Activated T-helper 9 cell treated with anti-CD3 and anti-CD28 coated beads, Interleukin-2, amount 50 U/mL, for 16 hours (primary cell): ENCODE measurements at places on chromosomes 1 and 21.

DNA sequence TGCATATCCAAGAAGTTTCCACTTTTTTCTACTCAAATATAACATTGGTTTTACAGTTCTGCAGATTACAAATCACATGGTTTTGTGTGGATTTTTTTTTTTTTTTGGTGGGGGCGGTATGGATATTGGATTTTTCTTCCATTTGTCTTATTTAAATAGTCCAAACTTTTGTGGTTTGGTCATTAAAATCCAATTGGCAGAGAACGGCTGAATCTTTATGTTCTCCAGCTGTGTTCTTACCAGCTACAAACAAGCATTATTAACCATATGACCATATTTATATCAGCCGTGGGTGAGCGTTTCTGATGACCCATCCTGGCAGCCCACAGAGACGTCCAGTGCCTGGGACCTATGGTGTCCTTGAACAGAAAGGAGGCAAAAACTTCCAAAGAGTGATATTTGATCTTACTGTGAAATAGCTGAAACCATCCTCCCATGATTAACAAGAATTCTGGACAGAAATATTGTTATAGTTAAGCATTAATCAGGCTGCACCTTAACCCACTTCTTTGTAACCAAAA, 200.4 kb downstream of the LYPLAL1 start:
- DNase-seq: no peak

DNA sequence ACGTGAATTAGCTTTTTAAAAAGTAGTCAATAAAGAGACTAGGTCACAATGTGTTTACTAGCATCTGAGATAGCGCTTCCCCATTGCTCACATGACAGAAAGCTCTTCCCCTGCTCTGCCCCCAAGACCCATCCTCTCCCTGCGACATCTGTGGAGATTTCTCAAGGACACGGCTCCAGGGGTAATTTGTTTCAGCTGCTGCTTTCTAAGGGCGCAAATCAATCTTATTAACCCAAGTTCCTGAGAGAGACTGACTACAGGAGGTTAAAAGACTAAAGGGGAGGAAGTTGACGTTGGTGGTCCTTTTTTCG, at the start of gene MYOCOS:
Gene MYOCOS, plus strand, starts transcription at position 92 of the 311 bp plus-strand sequence. CDS start 1,641 bp downstream, outside the sequence.
- no peak for DNase-seq

- no peak for DNase-seq
Measured at GRCh38 chr21:32599526-32599925, 12.7 kb downstream of the CFAP298 start.

GRCh38 chr1:77847621-77848080, 40.8 kb upstream of the NEXN start:
- DNase-seq: no peak

DNA sequence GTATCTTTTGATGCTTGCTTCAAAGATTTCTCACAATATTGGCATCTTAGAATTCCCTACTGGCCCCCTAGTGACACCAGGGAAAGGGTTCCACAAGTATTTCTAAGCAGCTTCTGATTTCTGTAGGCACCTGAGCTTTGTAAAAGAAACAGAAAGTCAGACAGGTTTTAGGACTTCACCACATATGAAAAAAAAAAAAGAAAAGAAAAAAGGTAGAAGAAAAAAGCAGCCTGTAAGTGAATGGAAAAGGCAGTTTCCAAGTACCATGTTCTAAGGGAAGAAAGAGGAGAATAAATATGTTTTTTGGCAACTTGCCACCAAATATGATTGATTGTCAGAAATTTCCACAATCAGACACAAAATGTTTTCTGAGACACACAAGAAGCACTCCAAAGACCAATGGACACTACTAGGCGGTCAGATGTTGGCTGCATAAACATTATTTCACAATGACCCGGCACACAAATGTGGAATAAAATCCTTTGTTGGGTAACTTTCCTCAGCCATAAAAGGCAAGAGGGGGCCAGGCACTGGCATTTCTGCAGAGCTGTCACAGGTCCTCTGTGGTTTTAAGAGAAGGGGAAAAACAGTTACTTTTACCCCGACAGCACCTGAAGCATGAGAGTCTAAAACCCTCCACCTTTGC, 12.7 kb upstream of the CPLANE2 start:
- DNase-seq: no peak

- DNase-seq: no peak
Measured at GRCh38 chr1:119981986-119982815, 85.9 kb upstream of the ADAM30 start.

DNA sequence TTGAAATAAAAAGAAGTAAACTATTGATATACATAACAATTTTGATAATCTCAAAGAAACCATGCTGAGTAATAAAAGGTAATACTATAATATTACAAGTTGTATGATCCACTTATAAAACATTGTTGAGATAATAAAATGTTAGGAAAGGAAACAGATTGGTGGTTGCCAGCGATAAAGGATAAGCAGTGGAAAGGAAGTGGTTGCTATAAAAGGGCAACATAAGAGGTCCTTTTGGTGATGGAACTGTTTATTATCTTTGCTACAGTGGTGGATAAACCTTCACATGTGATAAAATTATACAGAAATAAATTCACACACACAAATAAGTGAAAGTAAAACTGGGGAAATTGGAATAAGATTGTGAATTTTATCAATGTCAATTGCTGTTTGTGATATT, 15.1 kb downstream of the OR6F1 start:
- DNase-seq: no peak

- DNase-seq: no peak
Measured at GRCh38 chr1:167674156-167674555, 44.1 kb downstream of the RCSD1 start.

DNA sequence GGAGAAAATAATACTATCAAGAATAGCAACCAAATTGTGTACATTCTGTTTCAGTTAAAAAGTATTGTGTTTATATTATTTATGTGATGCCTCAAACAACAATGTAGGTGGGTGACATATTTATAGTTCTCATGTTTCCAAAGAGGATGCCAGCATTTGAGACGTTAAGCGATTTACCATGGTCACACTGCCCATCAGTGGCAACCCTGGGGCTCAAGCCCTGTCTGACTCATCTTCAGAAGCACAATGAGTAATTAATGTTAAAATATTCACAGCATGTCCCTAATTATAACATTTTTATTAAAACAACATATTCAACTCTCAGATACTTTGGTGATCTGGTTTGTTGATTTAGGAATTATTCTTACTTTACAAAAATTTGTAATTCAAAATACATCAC, 409.4 kb downstream of the BRINP3 start:
- no peak for DNase-seq

DNA sequence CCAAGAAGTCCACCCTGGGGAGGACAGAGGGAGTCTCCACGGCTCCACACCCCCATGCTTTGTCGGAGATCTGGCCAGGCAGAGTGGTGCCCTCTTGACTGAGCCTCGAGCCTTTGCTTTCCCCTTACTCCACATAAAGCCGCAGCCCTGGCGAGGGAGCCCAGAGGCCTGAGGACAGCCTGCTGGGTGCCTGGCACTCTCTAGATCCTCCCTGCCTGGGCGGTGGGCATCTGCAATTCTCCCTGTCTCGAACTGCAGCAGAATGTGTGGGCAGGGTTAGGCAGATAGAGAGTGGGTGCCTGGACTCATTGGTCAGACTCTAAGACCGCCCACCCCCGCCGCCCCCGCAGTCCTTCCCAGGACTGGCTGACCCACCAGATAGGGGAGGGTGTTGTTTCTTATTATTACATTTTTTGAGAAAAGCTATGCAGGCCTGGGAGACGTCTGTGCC, 13.9 kb downstream of the EPHX1 start:
- DNase-seq: no peak

GRCh38 chr1:26419494-26419893, 8.9 kb downstream of the LIN28A start:
- no peak for DNase-seq

DNA sequence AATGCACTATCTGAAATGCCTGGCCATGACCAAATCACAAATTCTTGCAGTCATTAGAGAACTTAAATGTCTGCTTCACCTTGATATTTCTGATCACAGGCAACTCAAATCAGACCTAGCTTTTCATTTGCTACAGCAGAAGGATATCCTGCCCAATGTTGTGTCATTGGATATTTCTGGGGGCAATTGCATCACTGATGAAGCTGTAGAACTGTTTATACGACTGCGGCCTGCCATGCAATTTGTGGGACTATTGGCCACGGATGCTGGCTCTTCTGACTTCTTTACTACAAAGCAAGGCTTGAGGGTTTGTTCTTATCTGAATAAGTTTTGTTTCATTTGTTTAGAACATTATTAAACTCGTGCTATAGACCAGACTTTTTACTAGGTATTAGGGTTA, 14.9 kb downstream of the ZYG11A start:
- no peak for DNase-seq

DNA sequence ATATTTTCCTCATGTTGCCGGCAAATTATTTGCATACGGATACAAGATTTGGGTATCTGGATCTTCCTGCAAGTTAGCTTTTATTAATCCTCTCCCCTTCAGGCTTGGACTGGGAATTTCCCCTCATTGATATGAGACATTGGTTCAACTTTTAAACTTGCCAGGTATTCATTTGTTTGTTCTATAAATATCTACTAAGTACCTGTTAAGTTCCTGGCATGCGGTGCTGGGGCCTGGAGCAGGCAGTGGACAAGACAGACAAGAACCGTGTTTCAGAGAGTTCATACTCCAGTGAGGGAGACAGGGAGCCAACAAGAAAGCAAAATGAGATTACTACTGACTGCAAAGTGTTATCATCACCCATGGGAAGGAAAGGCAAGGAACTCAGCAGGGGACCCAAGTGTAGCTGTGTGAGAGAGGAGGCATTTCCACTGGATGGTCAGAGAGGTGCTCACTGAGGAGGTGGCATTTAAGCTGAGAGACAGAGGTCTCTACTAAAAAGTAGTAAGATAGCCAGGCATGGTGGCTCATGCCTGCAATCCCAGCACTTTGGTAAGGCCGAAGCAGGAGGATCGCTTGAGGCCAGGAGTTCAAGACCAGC, 39.1 kb upstream of the FHAD1 start:
- DNase-seq: no peak

DNA sequence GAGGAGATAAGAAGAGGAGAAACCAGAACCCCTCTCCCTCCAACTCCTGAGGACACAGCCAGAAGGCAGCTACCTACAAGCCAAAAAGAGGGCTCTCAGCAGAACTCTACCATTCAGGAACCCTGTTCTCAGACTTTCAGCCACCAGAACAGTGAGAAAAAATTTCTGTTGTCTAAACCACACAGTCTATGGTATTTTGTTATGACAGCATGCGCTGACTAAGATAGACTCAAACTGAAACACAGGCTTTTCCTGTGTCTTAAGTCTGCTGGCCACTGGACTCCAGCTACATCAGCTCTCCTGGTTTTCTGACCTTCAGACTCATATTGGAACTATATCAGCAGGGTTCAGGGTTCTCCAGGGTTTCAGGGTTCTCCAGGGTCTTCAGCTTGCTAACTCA, 126.5 kb upstream of the TNFSF4 start:
- no peak for DNase-seq

DNA sequence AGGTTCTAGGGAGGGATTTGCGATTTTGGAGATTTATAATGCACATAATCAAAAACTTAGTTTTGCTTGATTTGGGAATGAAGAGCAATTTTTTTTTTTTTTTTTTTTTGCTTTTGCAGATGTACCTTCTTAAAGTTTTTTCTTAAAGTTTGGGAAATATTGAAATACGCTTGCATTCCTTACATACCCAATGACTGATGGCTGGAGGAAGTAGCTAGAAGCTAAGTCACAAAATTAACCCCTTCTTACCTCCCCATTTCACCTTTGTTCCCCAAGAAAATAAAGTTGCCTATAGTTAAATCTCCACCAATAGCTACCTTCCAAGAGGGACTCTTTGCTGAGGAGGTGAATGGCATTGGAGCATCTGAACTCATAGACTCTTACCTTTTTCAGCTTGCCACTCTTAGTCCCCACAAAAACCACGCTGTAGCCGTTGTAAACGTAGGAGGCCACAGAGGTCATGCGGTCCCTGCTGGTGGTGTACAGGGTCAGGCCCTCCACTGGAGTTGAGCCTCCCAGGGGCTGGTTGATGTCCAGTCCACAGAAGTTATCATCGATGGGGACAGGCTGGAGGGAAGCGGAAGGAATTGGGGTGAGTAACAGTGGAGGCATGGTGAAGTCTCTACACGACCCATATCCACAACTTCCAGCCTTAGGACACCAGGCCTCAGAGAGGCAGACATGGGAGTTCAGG, 34.1 kb downstream of the PLXNA2 start:
- DNase-seq: no peak

GRCh38 chr1:117051224-117052064, 8.7 kb upstream of the TTF2 start:
- no peak for DNase-seq

- DNase-seq: no peak
Measured at GRCh38 chr1:37994886-37995566, 5.2 kb upstream of the SF3A3 start.

GRCh38 chr1:66397192-66397591, 136.8 kb upstream of the SGIP1 start:
- no peak for DNase-seq

DNA sequence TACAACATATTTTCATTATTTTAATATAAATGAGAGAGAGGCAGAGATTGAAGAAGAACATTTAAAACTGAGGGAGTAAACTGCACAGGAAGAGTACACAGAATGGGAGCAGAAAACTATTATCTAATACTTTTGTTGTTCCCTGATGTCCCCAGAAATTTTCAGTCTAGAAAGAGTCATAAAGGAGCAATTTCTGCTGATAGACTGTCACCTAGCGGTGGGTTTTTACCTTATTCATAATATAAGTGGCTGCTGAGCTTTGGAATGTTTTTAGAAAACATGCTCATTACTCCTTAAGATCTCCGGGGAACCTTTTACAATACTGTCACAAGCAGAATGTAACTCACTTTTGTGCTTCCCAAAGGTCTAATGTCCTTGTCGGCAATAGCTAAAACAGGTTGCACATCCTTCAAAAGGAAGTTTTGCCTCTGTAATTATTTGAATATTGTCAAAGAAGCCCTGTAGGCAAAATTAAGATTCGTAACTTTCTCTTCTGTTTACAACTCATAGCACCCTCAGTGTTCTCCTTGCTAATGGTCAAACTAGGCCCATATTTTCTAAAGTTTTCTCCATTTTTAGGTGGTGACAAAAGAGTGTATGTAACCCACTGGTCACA, 4.9 kb upstream of the NPL start:
- DNase-seq: no peak

GRCh38 chr1:45686015-45686287, 382 bp downstream of the GPBP1L1 start:
- DNase-seq: peak; percentile 50

DNA sequence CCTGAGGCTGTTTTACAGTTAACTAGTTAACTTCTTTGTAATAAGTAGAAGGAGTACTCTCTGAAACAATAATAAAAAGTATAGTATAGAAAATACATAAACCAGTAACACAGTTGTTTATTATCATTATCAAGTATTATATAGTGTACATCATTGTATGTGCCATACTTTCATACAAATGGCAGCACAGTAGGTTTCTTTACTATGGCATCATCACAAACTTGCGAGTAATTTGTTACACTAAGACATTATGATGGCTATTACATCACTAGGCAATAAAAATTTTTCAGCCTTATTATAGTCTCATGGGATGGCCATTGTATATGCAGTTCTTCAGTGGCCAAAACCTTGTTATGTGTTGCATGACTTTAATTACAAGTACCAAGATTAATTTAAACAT, 1376.5 kb upstream of the ADGRL2 start:
- no peak for DNase-seq
